Heart right ventricle (tissue), 16 donors: ENCODE measurements at places on chromosomes 7 and 10.

DNA sequence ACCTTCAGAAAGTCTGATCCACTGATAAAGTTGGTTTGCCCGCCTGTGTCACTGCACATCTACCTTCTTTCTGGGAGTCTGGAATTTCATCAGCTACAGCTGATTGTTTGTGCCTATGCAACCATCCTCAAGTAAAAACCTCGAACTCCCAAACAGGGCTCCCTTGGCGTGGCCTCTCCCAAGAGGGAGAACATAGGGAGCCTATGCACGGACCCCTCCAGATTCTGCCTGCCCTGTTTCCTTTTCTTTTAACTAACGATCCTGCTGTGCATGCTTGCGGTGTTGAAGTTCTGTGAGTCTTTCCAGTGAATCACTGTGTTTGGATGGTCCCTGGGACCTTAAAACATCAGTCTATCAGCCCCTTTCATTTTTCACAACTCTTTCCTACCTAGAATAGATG lies 226.9 kb upstream of the SEMA3D start:
- DNase-seq, result no peak

DNA sequence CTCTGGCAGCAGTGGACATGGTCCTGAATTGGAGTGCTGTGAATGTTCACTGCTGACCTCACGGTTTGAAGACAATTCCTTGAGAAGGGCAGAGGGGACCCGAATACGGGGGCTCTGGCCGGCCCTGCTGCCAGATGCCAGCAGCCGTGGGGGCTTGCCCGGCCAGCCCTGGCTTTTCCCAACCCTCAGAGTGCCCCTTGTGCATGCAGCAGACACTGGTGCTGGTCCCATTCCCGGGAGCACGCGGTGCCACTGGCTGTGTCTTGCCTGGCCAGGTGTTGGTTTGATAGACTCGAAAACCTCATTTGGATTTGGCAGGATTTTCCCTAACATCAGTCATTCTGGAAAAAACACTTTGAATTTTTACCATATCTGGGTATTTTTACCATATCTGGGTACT lies 49.1 kb downstream of the LHPP start:
- DNase-seq, result no peak

GRCh38 chr10:16381083-16381482 lies 55.7 kb upstream of the PTER start:
- DNase-seq, result no peak

- no peak for DNase-seq
Observed at GRCh38 chr10:47365431-47366180, 17.4 kb downstream of the RBP3 start.
